Stimulated activated CD8-positive, alpha-beta memory T cell treated with anti-CD3 and anti-CD28 coated beads, Interleukin-12 subunit alpha, Interleukin-12 subunit beta, amount 100 ng/mL, for 4 hours (primary cell): ENCODE measurements at places on chromosomes 16 and 17.

DNA sequence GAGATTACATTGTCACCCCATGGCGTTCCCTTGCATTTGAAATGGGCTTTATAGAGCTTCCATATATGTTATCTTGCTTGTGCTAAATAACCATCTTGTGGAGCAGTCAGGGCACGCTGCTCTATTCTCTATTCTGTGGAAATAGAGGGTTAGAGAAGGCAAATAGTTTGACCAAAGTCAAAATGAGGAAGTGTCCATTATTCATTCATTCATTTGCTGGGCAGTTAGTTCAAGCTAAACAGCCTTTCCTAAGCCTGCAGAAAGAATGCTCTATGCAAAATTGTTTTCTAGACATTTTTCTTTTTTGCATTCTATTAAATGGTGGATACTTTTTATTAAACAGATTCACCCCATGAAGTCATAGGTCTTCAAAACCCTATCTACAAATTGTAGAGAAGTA lies 67.8 kb upstream of the ELAC2 start:
- no peak for DNase-seq

GRCh38 chr17:68601565-68602288 lies 560 bp upstream of the FAM20A start:
- no peak for DNase-seq

GRCh38 chr17:82938486-82938872 lies 98.7 kb upstream of the ZNF750 start:
- DNase-seq: no peak

GRCh38 chr17:50184611-50185398 lies 16.6 kb downstream of the COL1A1 start:
- no peak for DNase-seq

DNA sequence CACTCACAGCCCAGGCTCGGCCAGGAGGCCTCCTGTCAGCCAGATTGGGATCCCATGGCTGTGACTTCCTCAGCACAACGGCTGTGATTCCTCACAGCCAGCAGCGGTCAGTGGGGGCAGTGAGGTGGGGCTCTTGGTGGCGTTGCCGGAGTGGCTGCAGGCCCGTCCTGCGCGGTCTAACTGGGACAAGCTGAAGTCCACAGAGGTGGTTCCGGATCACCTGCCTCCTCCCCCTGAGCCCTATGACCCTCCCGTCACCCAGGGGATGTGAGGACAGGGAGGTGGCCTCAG lies 34.4 kb upstream of the MLKL start:
- DNase-seq: no peak

DNA sequence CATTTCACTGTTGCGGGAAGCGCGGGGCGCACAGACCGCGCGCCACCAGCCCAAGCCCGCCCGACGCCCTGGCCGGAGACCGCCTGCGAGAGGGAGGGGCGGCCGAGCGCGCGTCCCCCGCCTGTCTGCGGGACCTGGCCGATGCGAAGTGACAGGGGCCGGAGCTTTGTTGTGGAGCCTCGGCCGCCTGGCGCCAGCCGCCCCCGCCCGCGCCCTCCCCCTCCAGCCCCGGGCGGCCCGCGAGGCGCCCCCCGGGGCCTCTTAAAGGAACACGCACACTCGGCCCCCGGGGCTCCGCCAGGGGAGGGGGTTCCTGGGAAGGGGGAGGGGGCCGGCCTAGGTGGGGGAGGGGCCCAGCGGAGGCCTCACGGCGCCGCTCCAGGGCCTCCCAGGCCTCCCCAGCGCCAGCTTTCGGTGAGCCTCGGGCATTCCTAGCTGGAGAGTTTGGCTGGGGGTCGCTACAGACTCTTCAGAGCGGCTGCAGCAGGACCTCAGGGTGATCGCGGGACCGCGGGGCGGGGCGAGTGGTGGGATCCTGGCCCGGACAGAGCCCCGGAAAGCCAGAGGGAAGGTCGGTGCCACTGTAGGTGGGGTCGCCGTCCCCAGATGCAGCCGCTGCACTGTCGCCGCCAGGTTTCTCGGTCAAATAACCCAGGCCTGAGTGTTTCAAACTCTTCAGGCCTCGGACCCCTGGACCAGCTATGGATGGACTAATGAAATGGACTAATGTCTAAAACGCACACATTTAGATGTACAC lies 2.4 kb upstream of the TBX2 start:
- no peak for DNase-seq

DNA sequence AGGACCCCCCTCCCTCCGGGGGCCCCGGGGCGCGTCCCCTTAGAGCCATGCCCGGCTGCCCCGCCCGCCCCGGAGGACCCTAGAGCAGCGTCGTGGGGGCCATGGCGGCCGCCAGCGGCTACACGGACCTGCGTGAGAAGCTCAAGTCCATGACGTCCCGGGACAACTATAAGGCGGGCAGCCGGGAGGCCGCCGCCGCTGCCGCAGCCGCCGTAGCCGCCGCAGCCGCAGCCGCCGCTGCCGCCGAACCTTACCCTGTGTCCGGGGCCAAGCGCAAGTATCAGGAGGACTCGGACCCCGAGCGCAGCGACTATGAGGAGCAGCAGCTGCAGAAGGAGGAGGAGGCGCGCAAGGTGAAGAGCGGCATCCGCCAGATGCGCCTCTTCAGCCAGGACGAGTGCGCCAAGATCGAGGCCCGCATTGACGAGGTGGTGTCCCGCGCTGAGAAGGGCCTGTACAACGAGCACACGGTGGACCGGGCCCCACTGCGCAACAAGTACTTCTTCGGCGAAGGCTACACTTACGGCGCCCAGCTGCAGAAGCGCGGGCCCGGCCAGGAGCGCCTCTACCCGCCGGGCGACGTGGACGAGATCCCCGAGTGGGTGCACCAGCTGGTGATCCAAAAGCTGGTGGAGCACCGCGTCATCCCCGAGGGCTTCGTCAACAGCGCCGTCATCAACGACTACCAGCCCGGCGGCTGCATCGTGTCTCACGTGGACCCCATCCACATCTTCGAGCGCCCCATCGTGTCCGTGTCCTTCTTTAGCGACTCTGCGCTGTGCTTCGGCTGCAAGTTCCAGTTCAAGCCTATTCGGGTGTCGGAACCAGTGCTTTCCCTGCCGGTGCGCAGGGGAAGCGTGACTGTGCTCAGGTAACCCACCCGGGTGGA lies 759 bp downstream of the ALKBH5 start:
- peak; percentile 54 for DNase-seq

DNA sequence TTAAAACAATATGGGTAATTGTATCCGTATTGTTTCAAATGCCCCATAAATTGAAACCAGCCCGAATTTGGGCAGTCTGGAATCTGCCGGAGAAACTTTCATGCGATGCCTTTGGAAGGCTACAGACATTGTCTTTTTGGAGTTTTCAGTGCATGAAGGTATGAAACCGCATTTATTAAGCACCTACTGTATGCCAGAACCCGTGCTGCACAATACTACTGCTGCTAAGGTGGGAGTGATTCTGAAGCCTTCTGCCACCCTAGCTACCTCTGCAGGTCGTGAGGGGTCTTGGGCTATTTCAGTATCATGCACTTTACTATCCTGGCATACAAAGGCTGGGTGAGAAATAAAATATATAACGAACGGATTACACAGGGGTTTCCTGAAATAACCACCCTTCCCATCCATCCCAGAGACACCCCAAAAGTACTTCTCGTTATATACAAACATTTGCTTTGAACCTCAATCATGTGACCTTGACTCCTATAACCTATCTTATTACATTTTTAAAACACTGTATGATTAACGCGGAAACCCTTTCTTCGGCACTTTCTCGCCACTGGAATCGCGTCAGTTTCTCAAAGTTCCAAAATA lies 1.0 kb upstream of the MSI2 start:
- no peak for DNase-seq

DNA sequence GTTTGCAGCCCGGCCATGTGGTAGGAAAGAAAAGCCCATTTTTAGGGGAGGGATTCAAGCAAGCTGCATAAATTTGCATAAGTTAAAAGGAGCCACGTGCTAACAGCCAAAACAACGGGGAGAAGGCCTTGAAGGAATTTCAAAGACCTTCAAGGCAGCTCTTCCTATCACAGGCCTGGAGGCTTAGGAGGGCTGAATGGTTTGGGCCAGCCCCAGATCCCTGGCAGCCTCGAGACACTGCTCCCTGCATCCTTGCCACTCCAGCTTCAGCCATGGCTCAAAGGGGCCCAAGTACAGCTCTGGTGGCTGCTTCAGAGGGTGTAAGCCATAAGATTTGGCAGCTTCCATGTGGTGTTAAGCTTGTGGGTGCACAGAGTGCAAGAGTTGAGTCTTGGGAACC lies 22.6 kb downstream of the PRDM7 start:
- no peak for DNase-seq

DNA sequence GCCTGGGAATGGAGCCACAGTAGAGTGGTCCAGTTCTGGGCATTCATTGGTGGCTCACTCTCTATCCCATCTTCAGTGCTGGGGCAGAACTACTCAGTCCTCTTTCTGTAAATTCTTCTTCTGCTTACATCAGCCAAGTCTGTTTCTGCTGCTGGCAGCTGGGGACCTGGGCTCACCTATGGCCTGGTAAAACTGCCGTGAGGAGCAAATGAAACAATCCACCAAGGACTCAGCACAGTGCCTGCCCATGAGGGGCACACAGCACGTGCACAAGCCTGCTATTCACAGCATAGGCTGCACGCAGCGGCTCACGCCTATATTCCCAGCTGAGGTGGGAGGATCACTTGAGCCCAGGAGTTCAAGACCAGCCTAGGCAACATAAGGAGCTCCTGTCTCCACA lies 30.9 kb upstream of the SNN start:
- no peak for DNase-seq

GRCh38 chr16:73031155-73031866 lies 16.6 kb downstream of the ZFHX3 start:
- DNase-seq: no peak

DNA sequence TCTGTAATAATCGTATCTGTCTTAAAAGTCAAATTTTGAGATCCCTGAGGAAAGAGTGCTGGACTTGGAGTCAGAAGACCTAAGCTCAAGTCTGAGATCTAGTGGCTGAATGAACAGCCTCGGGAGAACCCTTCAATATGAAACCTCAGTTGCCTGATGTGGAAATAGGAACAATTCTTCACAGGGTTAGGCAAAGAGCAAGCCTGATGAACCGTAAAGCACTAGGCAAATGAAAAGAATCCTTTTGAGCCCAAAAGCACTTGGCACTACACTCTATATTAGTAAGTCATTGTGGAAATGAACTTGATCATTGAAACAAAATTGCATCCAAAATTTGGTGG lies 20.2 kb downstream of the TXNDC11 start:
- DNase-seq: no peak

DNA sequence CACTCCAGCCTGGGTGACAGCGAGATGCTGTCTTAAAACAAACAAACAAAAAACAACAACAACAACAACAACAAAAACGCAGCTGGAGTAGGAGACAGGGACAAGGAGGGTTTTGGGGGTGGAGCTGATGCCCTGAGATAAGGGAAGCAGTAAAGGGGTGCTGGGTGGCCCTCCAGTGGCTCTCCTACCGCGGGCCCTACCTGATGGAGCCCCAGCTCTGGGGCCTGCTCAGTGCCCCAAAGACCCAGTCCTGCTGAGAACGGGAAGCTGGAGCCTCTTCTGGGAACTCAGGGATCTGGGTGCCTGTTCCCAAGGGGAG lies 21.3 kb upstream of the NAGS start:
- DNase-seq: no peak

- no peak for DNase-seq
These were observed 7.4 kb downstream of the ACD start for GRCh38 chr16:67652578-67653127.

- DNase-seq: no peak
These were observed 17.5 kb downstream of the SLFN12L start for GRCh38 chr17:35519906-35520442.

DNA sequence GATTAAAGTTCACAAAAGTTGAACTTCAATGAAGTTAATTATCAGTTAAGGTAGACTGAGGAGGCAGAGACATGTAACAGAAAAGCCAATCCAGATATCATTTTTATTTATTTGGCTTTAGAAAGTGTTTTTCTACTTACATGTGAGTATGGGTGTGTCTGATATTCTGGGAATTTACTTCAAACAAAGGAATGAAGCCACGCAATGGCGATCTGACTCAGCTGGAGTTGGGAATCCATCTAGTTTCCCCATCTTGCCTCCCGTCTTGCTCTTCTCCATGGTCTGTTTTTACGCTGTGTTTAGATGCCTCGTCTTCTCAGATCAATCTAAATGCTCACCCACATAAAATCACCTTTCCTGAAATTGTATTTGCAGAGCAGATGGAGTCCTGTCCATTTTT lies 1.7 kb upstream of the KCNJ16 start:
- DNase-seq: no peak

DNA sequence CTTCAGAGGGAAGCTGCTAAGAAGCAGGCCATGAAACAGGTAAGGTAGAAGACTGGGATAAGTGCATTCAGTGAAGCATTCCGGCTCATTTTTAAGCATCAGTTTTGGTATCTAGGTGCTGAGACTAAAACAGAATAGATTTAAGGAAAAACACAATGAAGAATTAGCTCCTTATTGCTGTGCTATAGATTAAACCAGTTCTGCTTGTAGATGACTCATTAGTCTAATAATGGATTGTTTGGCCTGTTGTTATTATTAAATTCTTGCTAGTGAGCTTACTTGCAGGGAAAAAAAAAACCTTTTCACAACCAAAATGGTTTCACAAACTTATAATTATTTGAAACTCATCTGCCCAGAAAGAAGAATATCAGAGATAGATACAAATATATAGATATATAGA lies 55.9 kb downstream of the NSRP1 start:
- no peak for DNase-seq

DNA sequence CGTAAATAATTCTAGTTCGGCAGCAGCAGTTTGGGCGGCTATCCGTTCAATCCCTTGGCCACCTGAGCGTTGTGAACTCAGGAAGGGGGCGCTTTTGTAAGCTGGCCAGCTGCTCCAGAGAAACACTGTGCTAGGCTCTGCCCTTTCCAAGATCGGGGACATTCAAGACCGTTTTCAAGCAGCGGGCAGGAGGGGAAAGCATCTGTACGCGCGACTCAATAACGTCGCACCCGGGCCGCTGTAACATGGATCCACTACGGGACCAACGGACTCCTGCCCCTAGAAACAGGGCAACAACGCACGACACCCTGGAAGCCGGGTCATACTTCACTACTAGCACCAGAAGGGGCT lies 463 bp downstream of the TOP2A start:
- DNase-seq: no peak

- DNase-seq: no peak
These were observed 55.1 kb downstream of the ZNRF1 start for GRCh38 chr16:75053791-75054555.

- DNase-seq: no peak
These were observed 1.8 kb downstream of the SNX20 start for GRCh38 chr16:50679266-50679665.

DNA sequence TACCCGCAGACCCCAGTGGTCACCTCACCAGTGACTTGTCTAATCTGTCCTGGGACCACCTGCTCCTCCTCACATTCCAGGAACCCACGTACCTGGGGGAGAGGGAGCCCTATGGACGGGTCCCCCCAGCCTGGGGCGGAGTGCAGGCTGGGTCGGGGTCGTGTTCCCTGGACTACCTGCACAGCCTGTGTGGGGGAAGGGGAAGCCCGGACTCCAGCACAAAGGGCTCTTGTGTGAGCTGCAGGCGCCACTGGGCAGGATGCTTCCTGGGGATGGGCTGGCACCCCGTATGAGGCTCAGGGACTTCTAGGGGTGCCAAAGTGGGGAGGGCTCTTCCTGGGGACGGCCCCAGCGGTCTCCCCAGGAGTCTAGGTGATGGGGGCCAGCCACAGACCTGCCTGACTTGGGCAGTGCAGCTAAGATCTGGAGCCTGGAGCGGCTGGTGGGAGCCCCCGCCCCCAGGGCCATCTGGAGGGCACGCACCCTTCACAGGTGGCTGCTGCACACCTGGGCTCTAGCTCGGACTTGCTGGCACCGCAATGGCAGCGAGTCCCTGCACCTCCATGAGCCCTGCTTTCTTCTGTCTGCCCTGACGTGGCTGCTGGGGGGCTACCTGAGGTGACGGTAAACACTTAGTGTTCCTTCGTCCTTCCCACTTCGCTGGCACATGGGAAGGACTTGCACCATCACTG lies 7.5 kb downstream of the VASN start:
- DNase-seq: no peak
